ENCODE measurements at places on chromosomes 16 and 17.

DNA sequence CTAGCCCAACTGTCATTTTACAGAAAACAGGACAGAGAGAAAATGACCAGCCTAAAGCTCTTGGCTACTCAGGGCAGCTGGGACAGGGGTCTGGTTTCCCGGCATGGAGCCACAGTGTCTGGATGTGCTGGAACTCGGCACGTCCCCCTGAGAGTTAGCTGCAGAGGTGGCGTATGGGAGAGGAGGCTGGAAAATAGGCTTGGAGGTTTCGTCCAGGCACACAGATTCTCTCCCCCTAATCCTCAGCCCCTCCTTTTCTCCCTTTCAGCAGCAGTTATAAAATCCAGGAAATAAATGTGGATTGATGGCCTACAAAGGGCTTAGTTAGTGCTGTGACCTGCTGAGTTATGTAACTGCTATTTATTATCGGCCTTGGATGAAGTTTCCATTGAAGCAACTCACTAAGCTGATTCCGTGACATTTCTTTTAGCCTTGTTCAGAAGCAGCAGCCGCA is 89.5 kb upstream of the TOB1 start:
- no peak for DNase-seq

- DNase-seq: no peak
These were observed 112.1 kb downstream of the C16orf78 start for GRCh38 chr16:49485663-49486062.

- peak; percentile 52 for DNase-seq
These were observed 9.5 kb upstream of the TCF25 start for GRCh38 chr16:89863741-89864526.

DNA sequence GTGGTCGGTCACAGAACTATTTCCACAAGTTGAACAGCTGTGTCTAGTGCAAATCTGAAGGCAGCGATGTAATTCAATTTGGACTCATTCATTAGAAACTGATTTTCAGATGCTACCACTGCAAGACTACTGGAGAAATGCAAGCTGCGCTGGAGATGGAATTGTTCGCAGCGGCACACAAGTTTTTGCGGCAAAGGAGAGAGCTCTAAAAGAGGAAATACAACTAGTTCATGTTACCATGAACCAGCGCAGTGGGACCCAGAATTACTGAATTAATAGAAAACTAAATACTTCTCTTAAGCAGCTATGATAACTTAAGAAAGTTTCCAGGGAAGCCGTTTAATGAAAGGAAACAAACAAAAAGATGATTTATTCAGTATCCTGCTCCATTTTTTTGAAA is 1.9 kb downstream of the CREBBP start:
- DNase-seq: no peak

DNA sequence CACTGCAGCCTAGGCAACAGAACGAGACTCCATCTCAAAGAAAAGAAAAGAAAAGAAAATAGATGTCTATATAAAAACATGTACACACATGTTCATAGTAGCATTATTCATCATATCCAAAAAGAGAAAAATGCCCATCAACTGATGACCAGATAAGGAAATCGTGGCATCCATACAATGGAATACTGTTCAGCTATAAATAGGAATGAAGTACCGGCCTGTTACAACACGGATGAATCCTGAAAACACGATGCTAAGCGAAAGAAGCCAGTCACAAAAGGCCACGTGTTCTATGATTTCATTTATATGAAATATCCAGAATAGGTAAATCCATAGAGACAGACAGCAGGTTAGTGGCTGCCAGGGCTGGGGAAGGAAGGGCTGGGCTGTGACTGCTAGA is 65.8 kb downstream of the TBC1D16 start:
- DNase-seq: no peak

- DNase-seq: no peak
These were observed 407.3 kb downstream of the XYLT1 start for GRCh38 chr16:17063201-17064139.

- DNase-seq: no peak
These were observed 31.2 kb downstream of the RPGRIP1L start for GRCh38 chr16:53672461-53672860.

GRCh38 chr16:17224879-17225281 is 245.9 kb downstream of the XYLT1 start:
- DNase-seq: no peak

GRCh38 chr16:65538976-65539375 is 417.1 kb upstream of the CDH11 start:
- DNase-seq: no peak

DNA sequence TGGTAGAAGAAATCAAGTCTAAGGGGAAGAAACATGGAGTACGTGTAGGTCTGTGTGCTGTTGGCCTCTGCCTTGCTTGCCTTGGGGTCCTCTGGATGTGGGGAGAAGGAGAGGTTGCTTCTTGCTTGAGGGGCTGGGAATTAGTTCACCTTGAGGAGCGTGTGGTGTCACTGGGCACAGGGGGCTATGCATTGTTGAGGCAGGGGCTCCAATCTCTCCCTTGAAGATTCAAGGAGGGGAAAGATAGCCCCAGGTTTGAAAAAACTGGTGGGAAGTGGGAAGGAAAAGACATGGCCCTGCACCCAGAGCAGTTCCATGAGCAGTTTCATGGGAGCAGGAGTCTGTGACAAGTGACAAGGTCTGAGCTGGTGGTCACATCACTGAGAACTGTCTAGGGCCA is 103.4 kb downstream of the CYLD start:
- DNase-seq: no peak

DNA sequence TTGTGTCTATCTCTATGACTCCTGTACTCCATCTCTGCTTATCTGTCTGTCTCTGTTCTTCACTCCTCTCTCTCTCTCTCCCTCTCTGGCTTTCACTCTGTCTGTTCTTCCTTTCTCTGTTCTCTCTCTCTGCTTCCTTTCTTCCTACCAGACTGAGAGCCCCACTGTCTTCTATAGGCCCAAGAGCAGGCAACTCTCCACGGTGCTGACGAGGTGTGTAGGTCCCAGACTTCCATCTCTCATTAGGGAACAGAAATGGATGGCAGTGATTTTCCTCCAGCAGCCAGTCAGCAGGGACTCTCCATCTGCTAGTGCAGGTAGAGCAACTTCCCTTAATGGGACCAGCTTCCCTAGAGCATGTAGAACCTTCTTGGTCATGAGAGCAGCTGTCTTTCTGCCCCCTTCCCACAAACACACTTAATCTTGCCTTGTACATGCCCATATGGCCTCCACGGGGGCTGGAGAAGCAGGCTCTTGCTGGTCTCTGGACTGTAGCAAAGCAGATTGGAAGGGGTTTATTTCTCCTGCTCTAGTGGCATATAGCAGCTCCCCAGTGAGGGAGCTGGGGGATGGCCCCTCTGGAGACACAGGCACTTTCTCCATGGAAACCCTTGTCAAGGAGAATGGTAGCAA is 47.8 kb upstream of the NLRP1 start:
- DNase-seq: no peak

DNA sequence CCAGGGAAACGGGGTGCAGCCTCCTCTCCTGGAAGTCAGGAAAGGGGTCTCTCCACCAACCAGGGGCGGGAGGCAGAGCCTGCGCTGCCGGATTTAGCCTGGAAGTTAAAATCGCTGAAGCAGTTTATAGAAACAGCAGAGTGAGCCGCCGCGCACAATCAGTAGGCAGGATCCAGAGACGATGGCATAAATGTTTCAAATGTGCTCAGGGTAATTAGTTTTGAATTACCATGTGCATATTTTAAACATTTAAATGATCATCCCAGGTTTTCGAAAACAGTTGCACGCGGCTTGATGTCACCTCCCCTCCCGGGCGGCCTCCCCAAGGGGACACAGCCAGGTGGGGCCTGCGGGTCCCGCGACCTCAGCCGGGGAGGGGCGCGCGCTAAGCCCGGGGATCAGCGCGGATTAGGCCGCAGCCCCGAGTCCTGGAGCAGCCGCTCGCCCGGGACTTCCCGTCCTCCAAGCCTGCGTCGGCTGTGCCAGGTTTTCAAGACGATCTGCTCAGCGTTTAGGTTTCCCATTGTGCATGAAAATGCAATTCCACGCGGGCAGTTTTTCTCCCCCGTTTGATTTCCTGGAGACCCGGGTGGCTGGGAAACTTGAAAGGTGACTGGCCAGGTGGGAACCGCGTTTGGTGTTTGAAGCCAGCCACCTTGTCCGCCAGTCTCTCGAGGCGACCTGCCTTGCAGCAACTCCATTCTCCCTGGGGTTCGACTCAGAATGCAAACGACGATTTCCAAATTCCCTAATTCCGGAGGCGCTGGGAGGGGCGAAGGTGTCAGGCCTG is 78.3 kb downstream of the RPA1 start:
- peak; percentile 25 for DNase-seq

GRCh38 chr16:24191876-24192402 is 64.2 kb upstream of the CACNG3 start:
- DNase-seq: no peak

- no peak for DNase-seq
These were observed 28.1 kb downstream of the HSBP1 start for GRCh38 chr16:83835586-83836566.

GRCh38 chr16:57127836-57128235 is 35.5 kb downstream of the CPNE2 start:
- DNase-seq: no peak

DNA sequence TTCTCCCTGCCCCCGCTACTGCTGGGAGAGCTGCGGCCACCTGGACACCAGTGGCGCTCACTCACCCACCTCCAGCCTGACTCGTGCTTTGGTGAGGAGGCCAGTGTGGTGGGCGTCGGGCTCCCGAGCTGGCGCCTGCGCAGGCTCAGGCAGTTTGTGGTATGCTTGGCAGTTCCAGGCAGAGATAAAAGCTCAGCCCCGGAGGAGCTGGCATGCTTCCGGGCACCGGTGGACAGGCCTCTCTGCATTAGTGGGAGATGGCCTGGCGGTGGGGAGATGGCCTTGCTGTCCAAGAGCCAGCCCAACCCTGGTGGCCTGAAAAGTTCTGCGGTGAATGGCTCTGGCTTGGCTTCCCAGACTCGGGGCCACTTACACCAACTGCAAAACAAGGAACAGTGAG is 4.1 kb downstream of the ADGRG1 start:
- no peak for DNase-seq

DNA sequence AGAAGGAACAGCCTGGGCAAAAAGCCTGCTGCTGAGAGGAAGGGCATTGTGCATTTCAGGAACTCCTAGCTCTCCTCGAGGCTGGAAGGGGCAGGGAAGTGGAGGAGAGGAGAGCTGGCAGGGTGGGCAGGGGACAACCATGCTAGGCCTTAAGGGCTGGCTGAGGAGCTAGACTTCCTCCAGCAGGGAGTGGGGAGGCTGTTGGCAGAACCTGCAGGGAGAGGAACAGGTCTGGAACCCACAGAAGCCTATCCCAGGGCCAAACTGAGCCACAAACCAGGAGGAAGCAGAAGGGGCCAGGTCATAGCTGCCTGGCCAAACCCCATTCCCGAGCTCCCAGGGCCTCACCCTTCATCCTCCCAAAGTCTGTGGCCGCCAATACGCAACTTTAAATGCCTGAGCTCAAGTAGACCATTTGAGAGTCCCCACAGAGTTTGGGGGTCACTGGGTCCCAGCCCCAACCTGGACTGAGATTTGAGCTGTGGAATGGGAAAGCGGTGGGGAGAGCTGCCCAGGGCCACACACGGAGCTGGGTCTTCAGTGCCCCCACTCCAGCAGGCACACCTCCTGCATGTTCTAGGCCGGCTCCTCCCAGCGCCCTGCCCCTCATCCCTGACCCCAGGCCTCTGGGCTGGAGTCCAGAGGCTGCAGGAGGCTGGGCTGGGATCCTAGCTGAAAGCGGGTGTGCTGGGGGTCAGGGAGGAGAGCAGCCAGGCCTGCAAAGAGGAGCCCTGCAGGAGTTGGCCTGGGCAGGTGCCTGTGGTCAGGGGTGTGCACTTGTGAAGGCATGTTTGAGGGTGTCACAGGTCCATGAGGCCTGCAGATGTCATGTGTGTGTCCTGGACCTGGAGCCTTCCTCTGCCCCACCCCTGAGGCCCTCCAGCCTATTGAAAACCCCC is 4.5 kb downstream of the CDH5 start:
- DNase-seq: no peak

DNA sequence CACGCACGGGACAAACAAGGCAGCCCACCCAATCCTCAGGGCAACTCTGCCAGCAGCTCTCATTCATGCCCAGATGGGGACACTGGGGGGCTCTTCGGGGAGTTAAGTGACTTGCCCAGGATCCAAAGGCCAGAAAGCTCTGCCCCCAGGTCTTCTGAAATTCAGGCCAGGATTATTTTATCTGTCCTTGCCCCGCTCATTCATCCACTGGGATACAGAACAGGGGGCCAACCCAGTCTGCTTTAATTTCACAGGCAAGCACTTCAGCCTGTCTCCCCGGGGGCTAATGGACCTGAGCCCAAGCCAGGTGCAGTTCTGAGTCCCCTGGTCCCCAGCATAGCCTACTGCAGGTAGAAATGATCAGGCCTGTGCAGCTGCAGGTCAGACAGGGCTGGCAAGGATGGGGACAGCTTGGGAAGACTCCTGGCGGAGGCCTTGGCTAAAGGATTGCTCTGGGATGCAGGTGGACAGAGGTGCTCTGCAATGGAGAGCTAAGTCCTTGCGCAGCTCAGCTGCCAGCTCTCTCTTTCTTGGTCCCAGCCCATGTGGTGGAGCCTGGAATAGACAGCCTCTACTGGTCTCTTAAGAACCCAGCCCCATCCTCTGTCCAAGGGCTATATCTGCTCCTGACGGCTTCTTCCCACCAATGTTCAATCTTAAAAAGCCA is 766 bp upstream of the B3GNT9 start:
- no peak for DNase-seq

GRCh38 chr17:78019367-78019975 is 61.0 kb downstream of the TNRC6C start:
- DNase-seq: no peak

DNA sequence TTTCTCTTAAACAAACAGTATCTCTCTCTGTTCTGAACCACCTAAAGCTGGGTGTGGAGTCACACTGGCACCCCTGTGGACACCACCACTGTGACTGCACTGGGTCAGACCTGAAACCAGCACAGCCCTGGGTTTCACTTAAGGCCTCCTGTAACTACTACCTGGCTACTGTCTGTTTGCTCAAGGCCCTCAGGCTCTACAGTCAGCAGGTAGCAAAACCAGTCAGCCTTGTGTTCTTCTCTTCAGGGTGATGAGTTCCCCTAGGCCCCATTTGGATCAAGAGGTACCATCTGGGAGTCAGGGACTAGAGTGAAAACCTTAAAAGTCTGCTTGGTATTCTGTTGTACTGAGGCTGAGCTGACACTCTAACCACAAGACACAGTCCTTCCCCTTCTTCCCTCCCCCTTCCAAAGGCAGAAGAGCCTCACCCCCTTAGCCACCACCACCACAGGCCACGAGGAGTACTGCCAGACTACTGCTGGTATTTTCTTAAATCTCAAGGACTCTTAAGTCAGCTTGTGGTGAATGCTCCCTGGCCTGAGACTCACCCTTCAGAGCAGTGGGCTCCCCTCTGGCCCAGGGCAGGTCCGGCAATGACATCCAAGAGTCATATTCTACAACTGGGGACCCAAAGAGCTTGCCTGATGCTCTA is 153.2 kb upstream of the MON1B start:
- DNase-seq: no peak

- DNase-seq: peak; percentile 63
These were observed 32.4 kb downstream of the MXRA7 start for GRCh38 chr17:76678330-76678729.

Data from CD4-positive, alpha-beta T cell treated with Interleukin-17A for 4 hours (primary cell).